ENCODE measurements at places on chromosomes 16 and 17.

DNA sequence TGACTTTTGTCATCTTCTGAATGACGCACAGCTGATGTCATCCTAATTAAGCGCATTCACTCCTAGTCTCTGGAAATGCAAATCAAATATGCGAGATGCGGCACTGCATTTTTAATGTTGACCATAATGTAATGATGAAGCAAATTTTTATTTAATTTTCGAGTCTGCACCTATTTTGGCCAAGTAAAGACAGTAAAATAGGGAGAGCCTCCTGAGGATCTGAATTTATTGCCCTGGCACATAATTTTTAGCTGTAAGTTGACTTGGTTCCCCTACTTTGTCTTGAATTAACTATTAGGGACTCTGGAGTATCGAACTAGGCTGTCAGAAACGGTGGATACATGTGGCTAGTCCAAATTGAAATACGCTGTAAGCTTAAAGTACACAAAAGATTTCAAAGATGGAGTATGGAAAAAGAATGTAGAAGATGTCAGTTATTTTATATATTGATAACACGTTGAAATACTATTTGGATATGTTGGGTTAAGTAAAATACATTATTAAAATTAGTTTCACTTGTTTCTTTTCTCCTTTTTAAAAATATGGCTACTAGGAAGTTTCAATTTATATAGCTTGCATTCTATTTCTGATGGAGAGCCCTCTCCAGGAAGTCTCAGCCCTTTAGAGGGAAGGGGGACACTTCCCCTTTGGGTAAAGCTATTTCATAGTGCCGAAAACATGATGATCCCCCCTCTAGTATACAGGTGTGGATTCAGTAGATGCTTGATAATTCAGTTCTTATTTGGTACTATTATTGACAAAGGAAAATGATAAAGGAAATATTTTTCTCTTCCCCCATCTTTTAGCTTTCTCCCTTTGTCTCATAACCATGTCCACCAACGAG, 991 bp downstream of the KPNA2 start:
- DNase-seq: no peak

DNA sequence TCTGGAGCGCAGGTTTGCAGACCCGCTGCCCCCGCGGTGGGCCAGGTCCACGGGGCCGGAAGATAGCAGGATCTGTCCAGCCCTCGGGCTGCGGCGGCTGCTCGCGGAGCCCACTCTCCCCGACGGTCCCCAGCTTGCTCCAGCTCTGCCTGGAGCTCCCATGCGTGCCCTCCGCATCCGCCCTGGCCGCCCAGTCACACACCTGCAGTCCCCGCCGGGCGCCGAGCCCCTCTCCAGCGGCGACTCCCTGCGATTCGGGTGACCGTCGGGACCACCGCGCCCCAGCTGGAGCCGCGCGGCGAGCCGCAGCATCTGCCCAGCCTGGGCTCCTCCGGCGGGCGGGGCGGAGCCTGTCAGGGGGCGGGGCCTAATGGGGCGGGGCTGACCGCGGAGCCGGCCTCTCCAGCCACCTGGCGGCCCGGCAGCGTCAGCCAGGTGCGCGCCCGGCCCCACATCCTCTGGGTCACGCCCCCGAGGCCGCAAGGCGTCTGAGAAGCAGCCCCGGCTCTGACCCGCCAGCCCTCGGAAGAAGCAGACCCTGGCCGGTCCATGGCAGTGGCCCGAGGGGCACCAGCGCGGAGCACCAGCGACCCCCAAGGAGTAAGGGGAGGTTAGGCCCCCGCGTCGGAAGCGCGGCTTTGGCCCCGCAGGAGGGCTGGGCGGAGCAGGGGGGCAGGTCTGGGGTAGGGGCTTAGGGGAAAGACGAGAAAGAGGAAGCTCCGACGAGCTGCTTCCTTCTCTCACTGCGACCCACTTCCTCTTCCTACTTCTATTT, at the start of gene PIK3R5:
TSS of gene PIK3R5 (minus strand) at position 314 of the 775 bp plus-strand sequence. CDS start 54,213 bp downstream, outside the sequence.
- DNase-seq: no peak

GRCh38 chr16:23408823-23409298, 44.1 kb downstream of the COG7 start:
- DNase-seq: no peak

DNA sequence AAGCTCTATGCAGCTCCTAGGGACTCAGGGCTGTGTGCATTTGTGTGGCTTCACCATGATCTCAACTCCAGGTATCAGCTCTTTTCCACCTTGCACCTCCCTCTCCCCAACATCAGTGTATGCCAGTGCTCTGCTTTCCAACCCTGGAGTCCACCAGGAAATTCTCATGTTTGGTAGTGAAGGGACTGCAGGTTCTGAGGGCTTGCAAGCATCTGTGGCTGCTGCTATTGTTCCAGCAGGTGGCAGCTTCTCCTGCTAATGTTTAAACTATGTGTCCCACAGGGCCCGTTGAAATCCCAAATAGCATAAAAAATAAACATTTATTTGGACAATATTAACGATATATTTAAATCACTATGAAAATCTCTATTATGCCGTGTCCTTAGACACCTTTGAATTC, 82.0 kb downstream of the RGS9 start:
- DNase-seq: no peak

- DNase-seq: no peak
These were observed 1.4 kb downstream of the ERCC4 start for GRCh38 chr16:13921328-13921727.

DNA sequence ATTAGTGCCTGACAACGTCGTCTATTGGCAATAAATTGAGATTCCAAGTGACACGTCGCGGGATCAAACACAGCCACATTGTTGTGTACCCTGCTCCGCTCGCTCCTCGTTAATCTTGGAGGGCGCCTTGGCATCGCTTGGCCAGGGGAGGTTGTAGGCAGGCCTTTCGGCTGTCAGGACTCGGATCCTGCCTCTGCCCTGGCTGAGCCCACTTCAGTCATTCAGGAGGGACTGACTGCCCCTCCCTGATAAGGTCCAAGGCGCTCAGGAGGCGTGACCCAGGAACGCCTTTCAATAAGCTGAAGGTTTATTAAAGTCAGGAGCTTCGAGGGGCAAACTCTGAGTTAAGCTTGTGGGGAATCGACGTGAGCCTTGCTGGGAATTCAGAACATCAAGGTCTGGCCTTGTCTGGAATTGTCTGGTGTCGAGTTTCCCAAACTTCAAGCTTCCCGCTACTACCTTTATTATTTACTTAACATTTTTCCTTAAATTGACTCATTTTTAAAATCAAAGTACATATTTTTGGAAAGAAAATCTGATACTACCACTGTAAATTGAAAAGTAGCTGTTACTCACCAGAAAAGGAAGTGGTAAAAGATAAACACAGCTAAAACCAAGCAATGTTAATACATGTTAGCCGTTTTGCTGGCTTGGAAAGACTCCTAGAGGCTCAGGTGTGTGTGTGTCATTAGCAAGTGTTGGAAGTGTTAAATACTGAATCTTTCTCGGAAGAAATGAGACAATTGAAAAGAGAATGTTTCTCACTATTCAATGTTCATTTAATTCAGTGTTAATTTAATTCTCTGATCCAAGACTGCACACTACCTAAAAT, 5.3 kb upstream of the IRX3 start:
- DNase-seq: no peak

DNA sequence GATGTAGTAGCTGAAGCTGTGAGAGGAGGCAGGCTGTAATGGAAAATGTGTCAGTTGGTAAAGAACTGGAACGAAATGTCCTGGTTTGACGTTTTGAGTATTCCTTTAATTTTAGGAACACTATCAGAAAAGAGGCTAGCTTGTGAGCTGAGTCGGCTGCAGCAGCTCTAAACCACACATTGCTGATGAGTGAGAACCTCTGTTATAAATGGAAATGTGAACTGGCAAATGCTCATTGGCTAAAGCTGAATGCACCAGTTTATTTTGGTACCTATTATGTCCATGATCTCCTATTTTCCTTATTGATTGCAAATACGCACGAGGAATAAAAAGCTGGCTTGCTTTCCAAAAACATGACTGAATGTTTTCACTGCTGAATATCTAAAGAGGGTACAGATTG, 11.0 kb upstream of the WIPI1 start:
- no peak for DNase-seq

DNA sequence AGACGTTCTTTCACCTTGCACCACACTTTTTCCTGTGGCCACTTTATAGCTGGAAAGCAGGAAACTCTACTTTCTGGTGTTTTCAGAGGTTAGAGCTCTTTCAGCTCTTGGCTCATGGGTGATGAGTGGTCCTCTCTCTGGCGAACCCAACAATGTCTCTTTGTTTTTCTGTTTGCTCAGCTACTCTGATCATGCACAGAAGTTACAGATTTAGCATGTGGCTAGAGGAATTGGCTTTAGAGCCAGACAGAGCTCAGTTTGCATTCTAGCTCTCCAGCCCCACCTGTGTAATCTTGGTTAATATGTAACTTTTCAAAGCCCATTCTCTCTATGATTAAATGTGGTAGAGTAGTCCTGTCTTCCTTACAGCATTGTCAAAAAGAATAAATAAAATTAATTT, 225.2 kb downstream of the HAPSTR1 start:
- no peak for DNase-seq

DNA sequence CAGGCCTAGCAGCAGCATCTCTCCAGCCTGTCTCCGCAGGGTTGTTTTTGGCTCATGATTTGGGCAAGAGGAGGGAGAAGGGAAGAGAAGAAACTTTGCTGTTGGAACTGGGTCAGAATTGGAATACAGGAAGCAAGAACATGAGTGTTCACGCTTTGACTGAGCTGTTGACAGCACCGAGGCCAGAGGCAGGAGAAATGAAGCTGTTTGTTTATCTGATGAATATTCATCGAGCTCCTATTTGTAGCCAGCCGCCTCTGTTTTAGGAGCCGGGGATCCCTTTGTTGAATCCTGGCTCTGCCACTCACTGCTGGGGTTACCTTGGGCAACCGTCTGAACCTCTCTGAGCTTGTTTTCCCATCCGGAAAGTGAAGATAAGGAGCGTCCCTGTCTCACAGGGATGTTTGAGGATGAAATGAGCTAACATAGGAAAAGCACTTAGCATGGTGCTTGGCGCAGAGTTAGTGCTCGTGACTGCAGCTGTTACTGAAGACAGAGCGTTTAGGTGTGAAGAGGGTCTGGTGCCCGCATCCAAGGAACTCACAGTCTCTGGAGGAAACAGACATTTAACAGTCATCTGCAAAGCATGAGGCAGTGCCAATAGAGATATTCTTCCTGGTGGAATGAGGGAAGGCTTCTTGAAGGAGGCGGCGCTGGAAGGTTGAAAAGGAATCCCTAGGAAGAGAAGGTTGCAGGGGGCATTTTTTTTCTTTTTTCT, 29.2 kb downstream of the RAP1GAP2 start:
- DNase-seq: no peak

DNA sequence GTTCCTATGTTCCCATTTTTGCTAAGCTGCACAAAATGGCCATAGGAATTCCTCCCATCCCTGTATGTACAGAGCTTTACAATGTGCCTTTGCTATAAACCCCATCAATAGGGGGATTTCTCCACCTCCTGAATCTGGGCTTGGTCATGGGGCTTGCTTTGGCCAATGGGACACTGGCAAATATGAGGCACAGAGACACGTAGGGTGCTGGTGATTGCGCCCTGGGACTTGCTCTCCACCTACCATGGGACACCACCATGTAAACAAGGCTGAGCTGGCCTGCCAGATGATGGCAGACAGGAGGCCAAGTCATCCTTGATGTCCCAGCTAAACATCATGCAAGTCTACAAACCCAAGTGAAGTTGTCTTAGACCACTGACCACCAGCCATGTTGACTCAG, 15.3 kb upstream of the ALDH3A1 start:
- no peak for DNase-seq

GRCh38 chr16:52470585-52470984, 76.4 kb downstream of the TOX3 start:
- DNase-seq: no peak

GRCh38 chr17:31488264-31488981, 96.9 kb downstream of the RAB11FIP4 start:
- peak; percentile 59 for DNase-seq

GRCh38 chr17:68328676-68329075, 37.4 kb downstream of the ARSG start:
- DNase-seq: no peak

DNA sequence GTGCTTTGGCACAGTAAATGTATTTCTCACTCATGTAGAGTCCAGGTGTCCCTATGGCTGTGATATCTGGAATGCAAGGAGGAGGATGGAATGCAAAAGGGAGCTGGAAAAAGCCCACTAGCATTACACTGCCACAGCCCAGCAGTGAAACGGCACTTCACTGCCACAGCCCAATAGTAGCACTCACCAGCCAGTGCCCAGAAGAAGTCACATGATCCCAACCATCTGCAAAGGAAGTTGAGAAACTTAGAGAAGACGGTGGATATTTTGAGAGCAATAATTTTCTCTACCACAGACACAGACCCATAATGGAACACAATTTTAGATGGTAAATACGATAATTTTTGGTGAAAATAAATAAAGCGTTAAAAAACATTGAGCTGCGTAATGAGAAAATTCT, 51.8 kb downstream of the C16orf82 start:
- no peak for DNase-seq

DNA sequence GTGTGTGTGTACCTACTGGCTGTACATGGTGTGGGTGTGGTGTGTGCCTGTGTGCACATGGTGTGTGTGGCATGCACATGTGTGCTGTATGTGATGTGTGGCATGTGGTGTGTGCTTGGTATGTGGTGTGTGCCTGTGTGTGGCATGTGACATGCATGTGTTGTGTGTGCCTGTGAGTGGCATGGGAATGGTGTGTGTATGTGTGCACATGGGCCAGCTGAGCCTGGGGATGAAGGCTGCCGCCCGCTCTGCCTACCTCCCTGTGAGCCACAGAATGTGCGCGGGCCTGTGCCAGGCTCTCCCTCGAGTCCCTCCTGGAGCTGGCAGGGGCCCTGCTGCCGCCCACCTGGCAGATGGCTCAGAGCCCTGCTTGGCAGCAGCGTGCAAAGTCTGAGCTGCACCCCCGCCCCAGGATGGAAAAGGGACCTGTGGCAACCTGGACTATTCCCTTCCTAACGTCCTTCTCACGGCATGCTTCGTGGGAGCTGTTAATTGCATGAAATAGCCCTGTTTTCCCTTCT, 9.3 kb downstream of the PRSS27 start:
- no peak for DNase-seq

GRCh38 chr17:51904379-51904778, 254.1 kb downstream of the CA10 start:
- DNase-seq: no peak

- DNase-seq: no peak
These were observed 107.6 kb downstream of the BANP start for GRCh38 chr16:88058817-88059216.

- DNase-seq: no peak
These were observed 85.5 kb upstream of the RPL38 start for GRCh38 chr17:74117999-74118421.

- DNase-seq: no peak
These were observed 5.9 kb downstream of the GIT1 start for GRCh38 chr17:29583324-29584248.

- DNase-seq: no peak
These were observed 16.8 kb upstream of the CCDC182 start for GRCh38 chr17:57761887-57762286.

Measured in left lobe of liver (tissue), 2 donors.